ENCODE measurements at places on chromosomes 13 and 19.

DNA sequence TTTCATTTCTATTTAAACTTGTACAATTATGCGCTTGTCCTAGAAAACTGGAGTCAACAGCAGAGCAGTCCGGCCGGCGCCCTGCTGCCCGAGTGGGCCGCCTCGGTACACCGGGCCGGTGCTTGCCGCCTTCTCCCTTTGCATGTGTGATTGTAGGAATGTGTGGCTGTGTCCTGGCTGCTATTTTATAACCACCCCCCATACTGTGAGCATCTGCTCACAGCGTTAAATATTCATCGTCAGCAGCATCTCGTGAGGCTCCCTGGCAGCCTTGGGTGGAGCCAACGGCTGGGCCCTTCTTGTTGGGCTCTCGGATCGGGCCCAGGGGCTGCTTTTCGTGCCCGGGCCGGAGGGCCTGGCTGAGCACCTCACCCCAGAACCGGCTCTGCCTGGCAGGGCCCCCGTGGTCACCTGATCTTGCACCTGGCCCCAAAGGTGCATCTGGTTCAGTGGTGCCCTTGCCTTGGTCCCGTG is 10.6 kb downstream of the PIAS4 start:
- no peak for DNase-seq

DNA sequence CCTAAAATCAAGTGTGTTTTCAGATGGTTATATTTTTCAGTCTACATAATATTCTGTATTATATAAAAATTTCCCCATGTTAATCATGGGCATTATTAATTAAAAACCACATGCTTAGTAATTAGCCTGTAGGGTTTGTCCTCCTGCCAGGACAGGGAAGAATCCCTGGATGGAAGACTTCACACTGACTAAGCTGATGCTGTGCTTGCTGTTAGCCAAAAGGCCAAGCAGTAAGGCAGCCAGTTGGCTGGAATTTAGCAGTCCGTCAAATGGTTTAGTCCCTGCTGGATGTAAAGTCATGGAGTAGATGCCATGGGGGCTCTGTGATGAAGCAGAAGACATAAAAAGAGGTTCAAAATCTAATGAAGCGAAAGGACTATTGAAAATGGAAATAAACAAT is 168.0 kb upstream of the OBI1 start:
- no peak for DNase-seq

- no peak for DNase-seq
These were observed 5.3 kb downstream of the SLC25A15 start for GRCh38 chr13:40794414-40795368.

GRCh38 chr13:98731925-98732324 is 20.5 kb downstream of the SLC15A1 start:
- DNase-seq = no peak

DNA sequence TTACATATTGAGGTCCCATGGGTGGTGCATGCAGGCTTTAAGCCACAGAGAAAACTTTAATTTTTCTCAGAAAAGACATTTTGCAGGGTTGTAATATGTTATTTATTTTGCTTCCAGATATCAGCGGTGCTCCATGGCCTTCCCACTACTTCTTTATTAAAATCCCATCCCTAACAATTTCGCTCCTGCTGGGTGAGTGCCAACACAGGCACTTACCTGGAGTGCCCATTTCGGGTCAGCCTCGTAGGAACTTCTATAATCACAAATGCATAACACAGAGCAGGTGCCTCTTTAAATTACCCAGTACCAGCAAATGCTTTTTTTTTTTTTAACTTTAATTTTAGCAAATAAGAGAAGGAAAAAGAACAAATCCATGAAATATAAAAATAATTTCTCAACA is 86.4 kb downstream of the EFNB2 start:
- no peak for DNase-seq

DNA sequence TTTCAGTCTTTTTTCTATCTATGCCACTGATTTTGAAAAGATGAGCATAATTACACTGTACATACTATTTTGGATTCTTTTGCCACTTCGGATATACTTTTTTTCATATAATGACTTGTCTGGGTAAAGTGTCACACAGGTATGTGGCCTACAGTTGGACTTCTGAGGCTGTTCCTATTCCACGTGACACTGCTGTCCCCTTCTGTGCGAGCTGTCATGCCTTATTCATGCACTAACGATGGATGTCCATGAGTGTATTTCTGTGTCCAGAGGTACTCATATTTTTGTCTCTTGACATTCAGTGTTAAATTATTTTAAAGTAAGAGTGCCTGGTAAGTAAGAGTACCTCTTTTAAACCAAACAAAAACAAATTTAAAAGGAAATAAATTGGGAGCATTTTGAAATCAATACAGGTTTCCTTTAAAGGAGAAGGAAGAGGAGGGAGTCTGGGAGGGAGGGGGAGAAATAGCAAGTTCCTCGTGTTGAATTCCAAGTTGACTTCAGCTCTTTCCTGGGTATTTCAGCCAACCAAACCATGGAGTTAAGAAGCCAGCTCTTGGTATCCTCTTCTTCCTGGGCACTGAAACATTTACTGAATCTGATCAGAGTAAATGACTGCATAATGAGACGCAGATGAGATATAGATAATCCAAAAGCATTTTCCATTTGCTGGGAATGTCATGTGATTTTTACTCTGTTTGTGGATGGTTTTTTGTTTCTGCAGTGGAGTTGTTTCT is 61.3 kb downstream of the TNFRSF19 start:
- no peak for DNase-seq

DNA sequence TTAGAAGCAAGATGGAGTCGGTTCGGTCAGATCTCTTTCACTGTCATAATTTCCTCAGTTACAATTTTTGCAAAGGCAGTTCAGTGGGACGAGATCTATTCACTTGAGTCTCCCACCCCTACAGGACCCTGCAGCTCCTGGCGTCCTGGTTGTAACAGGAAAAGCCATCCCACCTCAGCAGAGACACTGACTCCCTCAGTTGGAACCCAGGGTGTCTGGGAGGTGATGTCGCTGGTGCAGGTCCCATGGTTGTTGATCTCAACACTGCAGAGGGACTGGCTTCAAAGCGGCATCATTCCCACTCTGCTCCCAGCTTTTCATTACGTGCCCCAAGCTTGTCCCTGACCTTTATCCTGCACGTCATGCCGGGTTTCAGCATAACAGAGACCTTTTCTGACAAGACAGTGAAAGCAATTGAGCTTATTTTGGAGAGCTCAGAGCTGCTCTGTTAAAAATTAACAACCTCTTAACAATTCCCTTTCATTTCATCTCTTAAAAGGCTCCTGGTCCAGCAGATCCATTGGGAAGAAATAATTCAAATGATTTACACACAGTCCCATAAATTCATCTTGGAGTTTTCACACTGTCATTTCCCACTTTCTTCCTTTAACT is 17.6 kb upstream of the COG3 start:
- no peak for DNase-seq

GRCh38 chr19:23403581-23404324 is 8.5 kb upstream of the ZNF91 start:
- DNase-seq = no peak

- DNase-seq = no peak
These were observed 1.9 kb downstream of the SIGLEC14 start for GRCh38 chr19:51644636-51645271.

- DNase-seq = no peak
These were observed 1.2 kb upstream of the PLEKHG2 start for GRCh38 chr19:39411081-39411831.

DNA sequence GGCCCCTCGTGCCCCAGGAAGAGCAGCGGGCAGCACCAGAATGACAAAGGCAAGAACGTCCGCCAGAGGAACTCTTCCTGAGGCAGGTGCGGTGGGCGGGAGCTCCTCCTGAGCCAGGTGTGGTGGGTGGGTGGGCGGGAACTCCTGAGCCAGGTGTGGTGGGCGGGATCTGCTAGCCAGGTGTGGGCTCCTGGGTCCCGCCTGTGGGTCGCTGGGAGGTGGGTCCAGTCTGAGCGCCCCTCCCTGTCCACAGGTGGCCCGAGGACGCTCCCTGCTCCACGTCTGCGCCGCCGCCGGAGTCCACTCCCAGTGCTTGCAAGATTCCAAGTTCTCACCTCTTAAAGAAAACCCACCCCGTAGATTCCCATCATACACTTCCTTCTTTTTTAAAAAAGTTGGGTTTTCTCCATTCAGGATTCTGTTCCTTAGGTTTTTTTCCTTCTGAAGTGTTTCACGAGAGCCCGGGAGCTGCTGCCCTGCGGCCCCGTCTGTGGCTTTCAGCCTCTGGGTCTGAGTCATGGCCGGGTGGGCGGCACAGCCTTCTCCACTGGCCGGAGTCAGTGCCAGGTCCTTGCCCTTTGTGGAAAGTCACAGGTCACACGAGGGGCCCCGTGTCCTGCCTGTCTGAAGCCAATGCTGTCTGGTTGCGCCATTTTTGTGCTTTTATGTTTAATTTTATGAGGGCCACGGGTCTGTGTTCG is 7.0 kb upstream of the HCN2 start:
- no peak for DNase-seq

GRCh38 chr19:2618611-2619010 is 83.9 kb downstream of the GNG7 start:
- DNase-seq = peak; percentile 91

GRCh38 chr19:7953576-7953975 is 10.1 kb upstream of the TIMM44 start:
- no peak for DNase-seq

GRCh38 chr13:23506807-23507291 is 63.4 kb upstream of the TNFRSF19 start:
- no peak for DNase-seq

DNA sequence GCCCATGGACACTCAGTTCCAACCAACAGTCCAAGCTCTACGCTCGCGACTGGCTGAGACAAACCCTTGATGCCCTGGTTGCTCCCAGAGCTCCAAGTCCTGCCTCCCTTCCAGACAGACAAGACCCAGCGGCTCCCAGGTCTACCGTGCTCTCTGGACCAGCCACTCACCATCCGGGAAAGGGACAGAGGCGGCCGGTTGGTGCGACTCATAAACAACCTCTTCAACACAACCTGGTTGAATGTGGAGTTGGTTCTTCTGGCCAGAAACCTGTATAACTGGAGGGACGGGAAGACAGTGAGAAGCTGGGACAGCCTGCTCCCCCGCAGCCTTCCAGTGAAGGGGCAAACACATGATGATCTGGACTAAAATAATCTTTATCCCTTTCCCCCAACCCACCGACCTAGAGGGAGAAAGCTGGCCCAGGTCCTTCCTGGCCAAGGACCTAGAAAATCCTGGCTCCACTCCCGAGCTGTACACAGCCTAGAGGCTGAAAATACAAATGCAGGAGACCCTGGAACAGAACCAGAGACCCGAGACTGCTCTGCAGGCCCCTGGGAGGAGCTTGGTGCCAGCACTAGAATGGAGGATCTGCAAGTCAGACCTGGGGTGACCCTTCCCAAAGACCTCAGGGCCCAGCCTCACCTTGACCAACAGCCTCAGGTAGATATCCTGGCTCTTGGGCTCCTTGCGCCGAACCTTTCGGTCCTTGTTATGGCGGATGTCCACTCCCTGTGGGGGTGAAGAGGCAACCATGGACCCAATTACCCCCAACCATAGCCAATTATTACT is 1.6 kb downstream of the RPL18 start:
- no peak for DNase-seq

DNA sequence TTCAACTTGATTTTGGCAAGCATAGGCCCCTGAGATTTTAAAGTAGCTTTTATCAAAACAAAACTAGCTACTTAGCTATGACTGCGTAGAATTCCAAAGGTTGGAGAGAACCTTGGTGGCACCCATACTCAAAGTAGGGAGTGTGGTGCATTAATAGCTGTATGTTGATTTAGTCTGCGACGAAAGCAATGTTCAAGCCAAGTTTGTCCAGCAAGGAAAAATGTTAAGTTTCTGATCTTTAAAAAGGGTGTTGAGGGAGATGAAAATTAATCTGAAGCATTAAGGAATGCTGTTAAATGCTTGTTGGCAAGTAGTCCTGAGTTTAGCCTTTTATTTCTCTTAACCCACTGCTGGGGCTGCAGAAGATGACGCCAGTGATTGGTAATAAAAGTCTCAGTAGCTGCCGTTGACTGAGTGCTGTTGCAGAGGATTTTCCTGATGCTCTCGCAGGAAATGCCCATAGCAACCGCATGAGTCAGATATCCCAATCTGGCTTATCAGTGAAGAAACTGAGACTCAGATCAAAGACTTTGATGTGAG is 75.9 kb upstream of the RNF113B start:
- DNase-seq = no peak

DNA sequence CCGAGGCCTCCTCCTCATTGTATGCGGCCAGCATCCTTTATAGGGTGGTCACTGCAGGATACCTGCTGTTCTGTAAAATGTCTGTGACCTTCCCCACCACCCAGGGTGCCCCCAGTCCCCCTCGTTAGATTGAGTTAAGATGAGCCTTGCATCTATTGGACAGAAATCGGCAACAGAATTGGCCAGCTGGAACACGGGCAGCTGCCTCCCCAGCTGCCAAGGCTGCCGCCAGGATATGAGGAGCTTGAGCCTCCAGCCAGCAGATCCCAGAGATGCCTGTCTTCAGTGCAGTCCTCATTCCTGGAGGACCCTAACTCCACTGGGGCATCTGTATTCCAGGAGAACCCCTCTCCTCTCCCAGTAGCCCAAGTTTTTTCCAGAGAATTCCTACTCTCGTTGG is 463.0 kb downstream of the TSHZ3 start:
- DNase-seq = no peak

- no peak for DNase-seq
These were observed 14.3 kb downstream of the MIR17HG start for GRCh38 chr13:91361755-91362271.

DNA sequence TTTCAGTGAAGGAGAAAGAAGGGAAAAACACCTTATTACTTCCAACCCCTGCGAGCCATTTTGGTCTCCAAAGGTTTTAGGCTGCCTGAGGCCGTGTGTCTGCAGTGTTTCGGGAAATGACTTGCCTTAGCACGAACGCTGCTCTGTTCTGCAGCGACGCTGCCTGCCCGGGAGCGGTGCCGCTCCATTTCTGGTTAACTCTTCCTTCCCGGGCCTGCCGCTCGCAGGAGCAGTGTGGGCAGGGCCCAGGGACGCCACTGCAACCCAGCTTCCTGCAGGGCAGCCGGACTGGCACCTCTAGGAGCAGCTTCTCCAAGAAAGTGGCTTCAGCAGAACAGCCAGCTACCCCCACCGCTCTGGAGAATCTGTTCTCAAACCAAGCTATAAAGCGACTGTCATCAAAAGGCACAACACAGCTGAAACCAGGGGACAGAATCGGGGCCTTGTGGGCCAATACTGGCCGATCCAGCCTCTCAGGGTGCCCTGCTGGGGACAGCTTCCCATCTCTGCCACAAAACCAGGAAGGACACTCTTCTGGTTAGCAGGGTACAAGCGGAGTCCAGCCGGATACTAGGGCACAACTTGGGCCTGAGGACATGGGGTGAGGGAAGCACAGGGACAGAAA is 72.2 kb downstream of the KCTD15 start:
- no peak for DNase-seq

- DNase-seq = no peak
These were observed 3.4 kb downstream of the CACNG6 start for GRCh38 chr19:53994811-53995210.

- DNase-seq = no peak
These were observed 382.9 kb downstream of the OLFM4 start for GRCh38 chr13:53411463-53411862.

DNA sequence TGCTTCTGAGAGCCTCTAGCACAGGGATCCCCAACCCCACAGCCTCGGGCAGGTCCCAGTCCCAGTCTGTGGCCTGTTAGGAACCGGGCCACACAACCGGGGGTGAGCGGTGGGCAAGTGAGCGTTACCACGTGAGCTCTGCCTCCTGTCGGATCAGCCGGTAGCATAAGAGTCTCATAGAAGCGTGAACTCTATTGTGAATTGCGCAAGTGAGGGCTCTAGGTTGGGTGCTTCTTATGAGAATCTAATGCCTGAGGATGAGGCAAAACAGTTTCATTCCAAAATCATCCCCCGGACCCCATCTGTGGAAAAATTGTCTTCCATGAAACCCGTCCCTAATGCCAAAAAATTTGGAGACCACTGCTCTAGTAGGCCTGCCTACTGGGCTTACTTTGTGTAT is 87.0 kb upstream of the UBL3 start:
- DNase-seq = peak; percentile 64

- DNase-seq = no peak
These were observed 802.1 kb upstream of the SLITRK6 start for GRCh38 chr13:86601351-86601750.

Data from activated effector memory CD4-positive, alpha-beta T cell treated with anti-CD3 and anti-CD28 coated beads, Interleukin-2, amount 50 U/mL, for 16 hours (primary cell).